K562 (cell line): ENCODE measurements at places on chromosomes 2 and 18.

GRCh38 chr2:159160954-159161353 lies 125.5 kb downstream of the WDSUB1 start:
- DNase-seq: no peak

DNA sequence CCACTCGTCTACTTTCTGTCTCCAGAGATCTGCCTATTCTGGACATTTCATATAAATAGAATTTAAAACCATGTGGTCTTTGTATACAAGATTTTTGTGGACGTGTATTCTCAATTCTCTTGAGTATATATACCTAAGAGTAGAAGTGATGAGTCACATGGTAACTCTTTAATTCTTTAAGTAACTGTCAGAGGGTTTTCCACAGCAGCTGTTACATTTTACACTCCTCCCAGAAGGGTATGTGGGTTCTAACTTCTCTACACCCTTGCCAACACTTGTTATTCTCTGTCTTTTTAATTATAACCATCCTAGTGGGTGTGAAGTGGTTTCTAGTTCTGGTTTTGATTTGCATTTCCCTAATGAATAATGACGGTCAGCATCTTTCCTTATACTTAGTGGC lies 70.9 kb downstream of the MAP3K20 start:
- no peak for DNase-seq

GRCh38 chr2:237351046-237351445 lies 62.9 kb downstream of the COL6A3 start:
- no peak for DNase-seq

DNA sequence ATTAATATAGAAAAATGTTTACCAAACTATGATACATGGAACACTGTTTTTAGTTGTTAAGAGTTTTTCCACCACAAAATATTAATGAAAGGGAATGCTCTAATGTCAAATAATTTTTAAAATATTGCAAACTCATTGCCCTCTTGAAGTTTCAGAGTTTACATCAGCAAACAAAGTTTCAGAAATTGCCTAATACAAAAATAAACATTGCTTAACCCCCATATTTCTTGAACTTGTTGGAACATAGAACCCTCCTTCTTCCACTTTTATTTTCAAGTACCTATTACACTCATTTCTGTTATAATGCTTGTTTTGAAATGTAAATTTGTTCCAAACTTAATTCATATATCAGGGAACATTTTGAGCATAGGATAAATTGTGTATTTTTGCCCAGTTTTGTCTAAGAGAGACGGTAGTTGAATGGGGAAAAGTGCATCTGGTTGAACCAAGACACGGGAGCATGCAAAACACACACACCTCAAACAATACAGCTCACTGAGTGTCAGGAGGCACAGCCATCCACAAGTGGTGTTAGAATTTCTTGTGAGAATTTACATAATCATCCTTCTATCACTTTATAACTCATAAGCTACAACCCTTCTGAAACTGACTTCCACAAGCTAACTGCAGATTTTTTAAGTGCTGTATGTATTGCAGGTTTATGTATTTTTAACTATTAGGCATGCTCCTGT lies 5.3 kb upstream of the MC4R start:
- no peak for DNase-seq

DNA sequence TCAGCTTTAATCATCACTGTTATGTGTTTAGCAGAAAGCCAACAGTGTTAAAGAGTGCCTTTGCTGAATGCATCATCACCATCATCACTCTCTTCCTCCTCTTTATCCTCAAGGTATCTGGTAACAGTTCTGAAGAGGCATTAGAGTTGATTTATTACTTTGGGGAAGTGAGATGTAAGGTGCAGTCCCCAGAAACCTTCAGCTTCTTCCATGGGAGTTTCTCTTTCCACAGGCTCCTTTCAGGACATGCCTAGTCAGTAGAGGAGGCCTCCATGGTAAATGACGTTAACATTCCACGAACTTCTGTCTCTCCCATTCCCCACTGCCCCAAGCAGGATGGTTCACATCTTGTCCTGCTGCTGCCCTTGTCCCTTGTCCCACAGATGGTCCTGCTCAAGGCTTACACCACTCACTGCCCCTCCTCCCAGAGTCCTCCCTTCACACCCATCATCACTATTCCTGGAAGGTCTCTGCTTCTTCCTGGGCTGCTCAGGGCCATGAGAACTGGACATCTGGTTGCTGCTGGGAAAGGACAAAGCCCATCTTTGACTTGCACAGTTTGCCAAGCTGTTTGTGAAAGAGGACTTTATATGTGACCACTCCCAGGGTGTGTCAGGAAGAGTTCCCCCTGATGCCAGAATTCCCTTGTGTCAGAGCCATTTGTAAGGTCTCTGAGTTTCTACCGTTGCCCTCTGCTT lies 5.3 kb upstream of the REG1A start:
- DNase-seq: no peak

GRCh38 chr2:201618744-201619662 lies 24.3 kb downstream of the TMEM237 start:
- peak; percentile 29 for DNase-seq

DNA sequence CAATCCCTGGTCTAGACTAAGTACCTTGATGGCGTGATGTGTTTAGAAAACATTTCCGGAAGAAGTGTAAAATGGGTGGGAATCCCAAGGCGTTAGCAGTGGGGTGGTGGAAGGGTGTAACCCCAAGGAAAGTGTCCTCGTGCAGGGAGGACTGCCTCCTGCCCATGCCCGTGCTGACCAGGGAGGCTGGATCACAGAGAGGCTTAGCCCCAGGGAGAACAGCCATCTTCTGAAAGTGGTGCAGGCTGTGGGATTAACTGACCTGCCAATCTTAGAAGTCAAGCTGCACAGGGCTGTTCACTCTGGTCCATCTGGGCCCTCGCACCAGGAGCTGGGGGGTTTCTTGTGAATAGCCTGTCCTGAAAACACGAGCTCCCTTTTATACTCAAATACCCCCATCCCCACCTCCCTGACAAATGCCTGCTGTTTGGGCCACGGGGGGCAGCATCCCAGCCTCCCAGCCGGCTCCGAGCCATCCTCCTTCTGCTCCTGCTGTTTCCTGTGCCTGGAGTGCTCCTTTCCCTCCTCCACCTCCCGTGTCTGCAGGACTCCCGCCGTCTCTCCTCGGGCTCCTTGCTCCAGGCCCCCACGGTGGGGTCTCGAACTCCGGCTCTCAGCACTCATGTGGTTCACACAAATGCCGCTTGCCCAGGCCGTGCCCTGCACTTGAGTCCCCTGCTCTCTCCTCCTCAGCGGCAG lies 52.1 kb upstream of the PXDN start:
- no peak for DNase-seq

GRCh38 chr2:14720739-14721138 lies 88.2 kb downstream of the LRATD1 start:
- DNase-seq: no peak

DNA sequence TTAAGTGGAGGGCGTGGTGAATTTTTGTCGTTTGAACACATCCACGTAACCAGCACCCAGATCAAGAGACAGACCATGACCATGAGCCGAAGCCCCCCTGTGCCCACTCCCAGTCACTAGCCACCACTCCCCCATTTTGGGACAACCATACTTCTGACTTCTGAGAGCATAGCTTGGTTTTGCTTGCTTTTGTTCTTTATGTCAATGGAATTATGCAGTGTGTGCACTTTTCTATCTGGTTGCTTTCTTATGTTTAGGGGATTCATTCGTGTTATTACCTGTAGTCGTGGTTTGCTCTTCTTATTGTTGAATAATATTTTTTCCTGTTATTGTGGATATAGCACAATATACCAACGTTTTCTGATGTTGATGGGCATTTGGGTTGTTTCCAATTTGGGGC lies 141.7 kb downstream of the GLI2 start:
- DNase-seq: no peak

DNA sequence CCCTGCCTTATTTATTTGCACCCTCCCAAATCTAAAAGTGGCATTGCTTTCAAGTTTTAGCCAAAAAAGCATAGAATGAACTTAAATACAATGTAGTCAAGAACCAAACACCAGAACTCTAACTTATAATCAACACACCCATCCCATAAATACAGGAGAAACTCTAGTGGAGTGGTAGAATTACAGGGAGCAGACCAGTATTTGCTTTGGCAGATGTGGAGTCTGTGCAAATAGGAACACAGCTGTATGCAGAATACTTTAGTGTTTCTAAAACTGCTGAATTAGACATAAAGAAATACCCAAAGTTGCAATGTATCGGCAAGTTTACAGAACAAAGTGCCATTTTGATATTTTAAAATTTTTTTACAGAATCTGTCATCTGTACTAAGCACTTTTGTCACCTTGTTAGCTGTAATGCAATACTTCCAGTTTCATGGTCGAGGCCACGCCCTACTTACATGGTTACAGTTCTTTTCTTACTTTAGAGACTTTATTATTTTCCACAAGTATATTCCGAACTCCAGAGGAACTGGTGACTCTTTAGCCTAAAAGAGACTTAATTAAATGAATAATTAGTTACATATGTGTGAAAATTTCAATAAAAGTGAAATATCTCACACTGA lies 23.7 kb upstream of the COL5A2 start:
- DNase-seq: no peak

- DNase-seq: no peak
Measured at GRCh38 chr2:115584507-115584906, 1142.1 kb downstream of the DPP10 start.

- DNase-seq: no peak
Measured at GRCh38 chr2:161036926-161037325, 123.3 kb upstream of the TANK start.

- peak; percentile 74 for DNase-seq
Measured at GRCh38 chr2:174788291-174788929, 24.1 kb upstream of the CHRNA1 start.

DNA sequence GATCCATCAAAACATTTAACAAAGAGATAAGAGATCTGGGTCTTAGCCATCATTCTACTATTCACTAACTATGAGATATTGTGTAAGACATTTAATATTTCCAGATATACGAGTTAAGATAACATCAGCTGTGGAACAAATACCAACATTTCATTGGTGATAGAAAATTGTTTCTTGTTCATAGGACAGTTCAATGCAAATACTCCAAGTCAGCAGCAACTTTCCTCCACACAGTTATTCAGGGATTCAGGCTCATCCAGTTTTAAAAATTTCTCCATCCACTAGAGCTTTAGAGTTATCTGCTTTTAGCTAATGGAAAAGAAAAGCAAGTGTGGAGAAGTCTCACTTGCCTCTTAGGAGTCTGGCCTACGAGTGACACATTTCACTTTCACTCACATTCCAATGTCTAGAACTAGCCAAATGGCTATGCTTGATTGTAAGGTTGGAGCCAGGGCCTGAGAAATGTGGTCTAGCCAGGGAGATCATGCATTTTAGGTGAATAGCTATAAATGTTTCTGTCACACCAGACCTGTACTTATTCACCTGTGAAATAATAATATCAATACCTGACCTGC lies 119.3 kb upstream of the MAPRE2 start:
- DNase-seq: no peak

GRCh38 chr2:130901061-130901460 lies 64.3 kb downstream of the ARHGEF4 start:
- no peak for DNase-seq

GRCh38 chr18:76547296-76547695 lies 52.3 kb upstream of the ZNF516 start:
- no peak for DNase-seq

- no peak for DNase-seq
Measured at GRCh38 chr2:70091816-70092215, 4.5 kb downstream of the PCBP1 start.
